ENCODE measurements at places on chromosomes 5 and 9. TPM values are rescaled to one million over a fixed set of nuclear protein-coding genes. Genes with fewer than 3 reads are reported as not detected.
A peak's percentile ranks its signal among the peaks of the same experiment; 100 is the strongest.

DNA sequence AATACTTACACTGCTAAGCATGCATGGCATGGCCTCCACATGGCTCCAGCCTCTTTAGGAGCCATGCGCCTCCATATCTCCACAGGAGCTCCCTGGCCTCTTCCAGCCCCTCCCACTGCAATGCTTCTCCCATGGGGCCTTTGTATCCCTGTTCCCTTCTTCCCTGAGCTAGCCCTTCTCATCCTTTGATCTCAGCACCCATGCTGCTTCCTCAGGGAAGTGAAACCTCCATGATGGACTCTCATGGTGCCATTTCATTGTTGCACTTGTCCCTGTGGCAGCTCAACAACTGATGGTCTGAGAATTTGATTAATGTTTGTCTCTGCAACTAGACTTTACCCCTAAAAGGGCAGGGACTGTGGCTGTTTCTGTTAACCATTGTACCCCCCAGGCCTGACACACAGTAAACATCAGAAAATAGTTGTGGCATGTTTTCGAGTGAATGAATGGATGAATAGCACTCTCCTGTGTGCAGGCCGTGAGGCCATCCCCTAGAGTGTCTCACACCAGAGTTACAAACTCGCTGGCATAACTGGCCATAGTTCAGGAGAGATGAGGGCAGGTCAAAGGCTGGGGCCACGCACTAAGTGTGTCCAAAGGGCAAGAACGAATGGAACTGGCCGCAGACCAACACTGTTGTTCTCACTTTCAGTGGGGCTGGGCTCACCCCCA is 6.6 kb downstream of the IDNK start:
- H3K4me1 ChIP-seq: peaks cover 4% of the 10 kb centered on the region
- H3K4me3 ChIP-seq: no peak overlapping the region
- DNase-seq: no peak
- H3K36me3 ChIP-seq: peaks cover 8% of the 10 kb centered on the region
- H3K27ac ChIP-seq: no peak overlapping the region

GRCh38 chr5:180652771-180653170 is 3.4 kb upstream of the FLT4 start:
- H3K27ac ChIP-seq: no peak overlapping the region
- no peak for DNase-seq
- H3K4me1 ChIP-seq: peaks cover 6% of the 10 kb centered on the region
- H3K36me3 ChIP-seq: no peaks in the 10 kb centered on the region
- H3K27me3 ChIP-seq: peaks cover 15% of the 10 kb centered on the region

- no peak for DNase-seq
- H3K4me1 ChIP-seq: peaks cover 15% of the 10 kb centered on the region
- no peak overlapping the region for H3K27ac ChIP-seq
- H3K27me3 ChIP-seq: no peaks in the 10 kb centered on the region
Observed at GRCh38 chr5:136133922-136134379, 1.3 kb downstream of the SMAD5 start.

- no peaks in the 10 kb centered on the region for H3K27me3 ChIP-seq
- H3K36me3 ChIP-seq: no peaks in the 10 kb centered on the region
- H3K4me1 ChIP-seq: no peaks in the 10 kb centered on the region
- no peak overlapping the region for H3K27ac ChIP-seq
- no peak overlapping the region for H3K4me3 ChIP-seq
Observed at GRCh38 chr5:78335976-78336375, 24.4 kb upstream of the SCAMP1 start.

- peak overlapping the region; percentile 53 for H3K4me3 ChIP-seq
- H3K36me3 ChIP-seq: no peaks in the 10 kb centered on the region
- no peaks in the 10 kb centered on the region for H3K27me3 ChIP-seq
- peak; percentile 60 for DNase-seq
- peaks cover 52% of the 10 kb centered on the region for H3K4me1 ChIP-seq
Observed at GRCh38 chr9:129237164-129237611, 59.1 kb upstream of the IER5L start.

DNA sequence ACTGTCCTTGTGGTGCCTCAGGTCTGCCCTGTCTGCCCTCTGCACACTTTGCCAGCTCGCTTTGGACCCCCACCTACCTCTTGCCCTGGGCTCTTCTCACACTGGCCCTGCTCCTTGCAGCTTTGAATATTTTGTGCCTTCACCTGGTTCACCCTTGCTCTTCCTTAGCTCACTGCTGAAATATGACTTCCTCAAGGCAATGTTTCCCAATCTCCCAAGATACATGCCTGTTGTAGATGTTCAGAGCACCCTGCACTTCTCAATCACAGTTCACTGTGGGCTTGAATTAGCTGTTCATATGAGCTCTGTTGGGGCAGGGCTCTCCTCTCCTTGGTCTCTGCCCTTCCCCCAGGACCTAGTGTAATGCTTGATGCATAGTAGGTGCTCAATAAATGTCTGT is 8.0 kb downstream of the AFAP1L1 start:
- no peaks in the 10 kb centered on the region for H3K36me3 ChIP-seq
- no peak overlapping the region for H3K27ac ChIP-seq
- H3K4me3 ChIP-seq: no peak overlapping the region
- no peaks in the 10 kb centered on the region for H3K4me1 ChIP-seq

DNA sequence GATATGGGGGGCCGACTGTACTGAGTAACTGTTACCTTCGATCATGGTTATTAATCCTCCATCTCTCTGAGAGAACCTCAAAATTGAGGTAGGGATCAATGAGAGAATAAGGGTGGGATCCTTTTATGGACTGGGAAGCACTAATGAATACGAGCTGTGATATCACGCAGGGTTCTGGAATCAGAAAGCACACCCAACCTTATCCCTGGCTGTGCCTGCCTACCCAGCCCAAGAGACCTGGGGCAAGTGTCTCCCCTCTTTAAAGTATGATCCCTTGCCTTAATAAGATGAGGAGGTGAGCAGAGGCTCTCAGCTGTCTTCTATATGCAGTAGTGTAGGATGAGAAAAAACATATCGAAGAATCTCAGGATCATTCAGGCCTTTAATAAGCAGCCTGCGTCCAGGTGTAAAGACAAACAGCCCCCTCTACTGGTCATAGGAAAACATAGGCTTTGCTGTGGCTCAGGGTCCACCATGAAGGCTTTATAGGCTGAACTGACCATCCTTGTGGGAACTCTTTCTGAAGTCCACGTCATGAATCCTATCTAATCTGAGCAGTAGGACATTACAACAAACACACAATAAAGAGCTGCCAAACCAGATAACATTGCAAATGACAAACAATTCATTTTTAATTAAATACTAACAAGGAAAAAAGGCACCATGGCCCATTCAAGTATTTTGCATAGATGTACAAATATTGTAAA is 16.8 kb downstream of the NIPAL4 start:
- no peak for DNase-seq
- H3K4me1 ChIP-seq: peaks cover 30% of the 10 kb centered on the region
- no peak overlapping the region for H3K27ac ChIP-seq
- no peak overlapping the region for H3K4me3 ChIP-seq
- H3K27me3 ChIP-seq: no peaks in the 10 kb centered on the region

APBA1 gene
- 0.47 TPM for total RNA-seq

TRAF1 gene
- 61.7 TPM for total RNA-seq

- H3K36me3 ChIP-seq: no peaks in the 10 kb centered on the region
- no peaks in the 10 kb centered on the region for H3K4me1 ChIP-seq
- no peak for DNase-seq
- no peak overlapping the region for H3K27ac ChIP-seq
Observed at GRCh38 chr5:1834022-1834551, 32.9 kb downstream of the NDUFS6 start.

WHRN gene
- 19.9 TPM for total RNA-seq

TMEM215 gene
- not detected for total RNA-seq

DNA sequence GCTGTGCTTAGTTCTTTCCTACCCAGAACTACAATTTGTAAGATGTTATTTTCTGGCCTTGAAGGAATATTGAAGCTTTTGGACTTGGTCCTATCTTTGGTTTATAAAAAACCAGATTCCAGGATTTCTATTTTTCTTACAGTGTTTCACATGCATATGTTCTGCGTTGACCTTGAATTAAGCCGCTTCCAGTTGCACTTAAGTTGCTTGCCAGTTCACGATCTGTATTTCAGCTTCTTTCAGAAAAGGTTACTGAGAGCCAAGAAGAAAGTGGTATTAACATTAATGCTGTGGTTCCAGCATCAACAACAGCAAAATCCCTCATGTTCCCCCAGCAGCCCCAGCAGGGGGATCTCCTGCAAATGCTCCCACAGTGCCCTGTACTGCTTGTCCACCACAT is 156.4 kb upstream of the ADAMTS16 start:
- no peak overlapping the region for H3K27ac ChIP-seq
- no peaks in the 10 kb centered on the region for H3K27me3 ChIP-seq
- H3K4me3 ChIP-seq: no peak overlapping the region

FAM240B gene
- not detected for total RNA-seq

DNA sequence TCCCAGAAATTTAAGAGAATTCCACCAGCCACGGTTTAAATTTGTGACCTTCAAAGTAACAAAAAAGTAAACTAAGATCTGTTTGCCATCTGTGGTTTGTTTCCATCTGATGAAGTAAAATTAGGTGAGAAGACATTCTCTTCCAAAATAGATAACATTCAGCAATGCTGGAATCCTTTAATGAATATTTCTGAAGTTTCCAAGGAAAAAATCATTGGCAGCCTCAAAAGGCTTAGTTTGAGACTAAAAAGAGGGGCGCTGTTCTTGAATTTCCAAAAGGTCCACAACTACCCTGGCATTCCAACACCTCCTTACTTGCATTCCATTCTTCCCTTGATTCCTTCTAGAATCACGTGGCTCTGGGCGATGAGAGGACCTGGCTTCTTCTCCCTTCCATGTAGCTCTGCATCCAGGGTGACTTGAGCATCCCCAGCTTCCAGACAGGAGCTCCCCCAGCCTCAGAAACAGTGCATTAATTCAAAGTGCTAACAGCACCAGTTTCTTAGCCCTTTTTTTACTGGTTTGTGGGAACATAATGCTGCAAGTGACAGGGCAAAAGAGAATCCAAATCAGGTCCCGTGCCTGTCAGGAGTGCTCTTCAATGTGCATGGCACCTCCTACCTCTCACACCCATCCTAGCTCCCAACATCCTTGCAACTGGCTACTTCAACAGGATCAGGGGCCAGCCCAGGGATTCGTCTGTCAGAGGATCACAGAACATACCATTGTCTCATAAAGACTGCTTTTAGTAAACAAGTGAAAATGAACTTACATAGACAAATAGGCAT is 191.5 kb upstream of the S1PR3 start:
- no peak overlapping the region for H3K4me3 ChIP-seq
- H3K27me3 ChIP-seq: peaks cover 7% of the 10 kb centered on the region
- DNase-seq: no peak
- H3K27ac ChIP-seq: no peak overlapping the region
- no peaks in the 10 kb centered on the region for H3K4me1 ChIP-seq

PRR16 gene
- total RNA-seq: not detected

- H3K4me1 ChIP-seq: peaks cover 17% of the 10 kb centered on the region
- H3K27ac ChIP-seq: no peak overlapping the region
- no peak overlapping the region for H3K4me3 ChIP-seq
- H3K27me3 ChIP-seq: no peaks in the 10 kb centered on the region
Observed at GRCh38 chr9:124355941-124356744, 59.1 kb downstream of the PSMB7 start.

GRCh38 chr5:168327019-168327421 is 35.6 kb downstream of the WWC1 start:
- no peaks in the 10 kb centered on the region for H3K4me1 ChIP-seq
- no peak overlapping the region for H3K4me3 ChIP-seq
- DNase-seq: no peak
- no peak overlapping the region for H3K27ac ChIP-seq
- H3K36me3 ChIP-seq: no peaks in the 10 kb centered on the region

DNA sequence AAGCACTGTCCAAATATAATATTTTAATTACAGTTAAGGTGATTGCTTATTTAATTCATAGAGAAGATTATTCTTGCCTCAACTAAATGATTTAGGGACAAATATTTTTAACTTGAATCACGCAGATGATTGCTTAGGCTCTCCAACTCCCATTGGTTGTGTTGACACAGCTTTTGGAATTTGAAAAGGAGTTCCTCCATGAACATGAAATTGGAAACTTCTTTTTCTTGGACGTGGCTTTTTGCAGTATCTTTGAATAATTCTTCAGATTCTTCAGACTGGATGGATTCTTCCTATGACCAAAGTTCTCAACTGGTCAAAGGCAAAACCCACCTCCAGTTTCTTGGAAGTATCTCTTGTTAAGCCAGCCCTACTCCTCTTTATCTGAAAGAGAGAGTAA is 456.4 kb upstream of the KLF4 start:
- H3K27ac ChIP-seq: no peak overlapping the region
- DNase-seq: no peak
- H3K27me3 ChIP-seq: no peaks in the 10 kb centered on the region
- H3K4me3 ChIP-seq: no peak overlapping the region
- no peaks in the 10 kb centered on the region for H3K4me1 ChIP-seq

- H3K27me3 ChIP-seq: no peaks in the 10 kb centered on the region
- H3K4me3 ChIP-seq: no peak overlapping the region
- DNase-seq: no peak
- no peaks in the 10 kb centered on the region for H3K4me1 ChIP-seq
- H3K36me3 ChIP-seq: no peaks in the 10 kb centered on the region
- no peak overlapping the region for H3K27ac ChIP-seq
Observed at GRCh38 chr9:228929-229695, 14.4 kb downstream of the DOCK8 start.

- H3K36me3 ChIP-seq: no peaks in the 10 kb centered on the region
- no peak overlapping the region for H3K27ac ChIP-seq
- peaks cover 11% of the 10 kb centered on the region for H3K27me3 ChIP-seq
- no peaks in the 10 kb centered on the region for H3K4me1 ChIP-seq
- no peak for DNase-seq
Observed at GRCh38 chr9:98892288-98892687, 51.4 kb upstream of the COL15A1 start.

PCDHA6 gene
- total RNA-seq: not detected

- no peak for DNase-seq
- no peaks in the 10 kb centered on the region for H3K4me1 ChIP-seq
- H3K4me3 ChIP-seq: no peak overlapping the region
- no peaks in the 10 kb centered on the region for H3K27me3 ChIP-seq
- no peaks in the 10 kb centered on the region for H3K36me3 ChIP-seq
- no peak overlapping the region for H3K27ac ChIP-seq
Observed at GRCh38 chr9:104287253-104287878, 193.3 kb downstream of the SMC2 start.

GRCh38 chr5:72605632-72606031 is 98.4 kb upstream of the ZNF366 start:
- H3K36me3 ChIP-seq: no peaks in the 10 kb centered on the region
- no peak overlapping the region for H3K27ac ChIP-seq
- no peaks in the 10 kb centered on the region for H3K27me3 ChIP-seq
- DNase-seq: no peak

SOX30 gene
- total RNA-seq: not detected

DNA sequence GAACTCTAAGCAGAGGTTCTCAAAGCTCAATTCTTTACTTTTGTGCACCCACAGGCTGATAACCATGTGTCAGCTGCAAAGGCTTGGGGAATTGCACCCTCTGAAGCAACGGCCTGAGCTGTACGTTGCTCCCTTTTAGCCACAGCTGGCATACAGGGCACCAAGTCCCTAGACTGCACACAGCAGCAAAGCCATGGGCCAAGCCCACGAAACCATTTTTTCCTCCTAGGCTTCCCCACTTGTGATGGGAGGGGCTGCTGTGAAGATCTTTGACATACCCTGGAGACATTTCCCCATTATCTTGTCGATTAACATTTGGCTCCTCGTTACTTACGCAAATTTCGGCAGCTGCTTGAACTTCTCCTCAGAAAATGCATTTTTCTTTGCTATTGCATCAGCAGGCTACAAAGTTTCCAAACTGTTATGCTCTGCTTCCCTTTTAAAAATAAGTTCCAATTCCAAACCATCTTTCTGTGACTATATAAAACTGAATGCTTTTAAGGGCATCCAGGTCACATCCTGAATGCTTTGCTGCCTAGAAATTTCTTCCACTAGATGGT is 23.0 kb downstream of the KIAA0825 start:
- no peaks in the 10 kb centered on the region for H3K4me1 ChIP-seq
- no peak for DNase-seq
- no peak overlapping the region for H3K27ac ChIP-seq
- H3K4me3 ChIP-seq: no peak overlapping the region
- no peaks in the 10 kb centered on the region for H3K27me3 ChIP-seq
- no peaks in the 10 kb centered on the region for H3K36me3 ChIP-seq

GRCh38 chr5:38515646-38516045 is 40.8 kb downstream of the LIFR start:
- no peak for DNase-seq
- peaks cover 4% of the 10 kb centered on the region for H3K27me3 ChIP-seq

Measured in CD4-positive, alpha-beta T cell (primary cell).